T-helper 2 cell (primary cell): ENCODE measurements at places on chromosomes 16 and 17.

DNA sequence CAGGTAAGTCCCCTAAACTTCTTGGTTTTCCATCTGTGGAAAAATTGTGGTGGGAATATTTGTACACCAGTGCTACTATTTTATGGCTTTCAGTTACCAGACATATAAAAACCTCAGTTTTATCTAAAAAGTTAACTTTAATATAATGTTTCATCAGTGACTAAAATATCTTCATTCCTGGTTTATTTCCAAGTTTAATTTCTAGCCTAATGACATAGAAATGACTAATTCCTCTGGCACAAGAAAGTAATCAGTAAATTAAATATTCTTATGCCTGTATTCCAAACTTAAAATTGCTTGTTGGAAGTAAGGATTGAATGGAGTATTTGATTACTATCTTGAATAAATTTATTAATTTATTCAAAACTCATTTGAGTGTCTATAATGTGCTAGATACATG is 757.0 kb downstream of the CDH11 start:
- DNase-seq: no peak

- peak; percentile 62 for DNase-seq
Observed at GRCh38 chr16:84277244-84277823, 17.3 kb upstream of the WFDC1 start.

DNA sequence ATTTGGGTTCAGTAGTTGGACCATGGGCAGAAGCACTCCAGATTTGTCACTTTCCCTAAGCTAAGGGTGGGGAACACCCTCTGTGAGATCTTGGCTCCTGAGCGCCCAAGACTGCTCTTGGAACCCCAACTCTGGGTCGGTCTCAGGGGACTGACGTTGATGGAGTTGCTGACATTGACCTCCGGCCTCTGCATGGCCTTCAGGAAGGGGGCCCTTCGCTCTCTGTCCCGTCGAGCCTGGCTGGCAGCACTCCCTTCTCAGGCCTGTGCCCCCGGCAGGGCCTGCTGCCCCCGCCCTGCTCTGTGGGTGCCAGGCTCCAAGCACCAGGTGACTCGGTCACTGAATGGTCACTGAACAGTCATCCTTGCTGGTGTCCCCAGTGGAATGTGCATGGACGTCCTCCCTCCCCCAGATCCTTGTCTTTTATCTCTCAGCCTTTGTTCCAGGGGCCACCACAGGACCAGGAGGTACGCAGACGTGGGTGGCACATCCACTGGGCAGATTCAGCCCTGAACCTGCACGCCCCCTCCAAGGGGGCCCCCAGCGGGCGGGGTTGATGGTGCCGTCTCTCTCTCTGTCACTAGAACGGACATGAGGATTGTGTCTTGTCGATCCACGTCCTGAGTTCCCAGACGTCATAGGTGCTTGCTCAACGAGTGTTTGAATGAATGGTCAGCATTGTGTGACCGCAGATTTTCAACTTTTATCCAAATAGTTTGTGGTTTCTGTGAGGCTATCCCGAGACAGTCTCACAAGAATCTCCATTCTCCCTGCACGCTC is 314.5 kb downstream of the SEC14L1 start:
- peak; percentile 52 for DNase-seq

- DNase-seq: no peak
Observed at GRCh38 chr17:10031606-10032005, 126.5 kb upstream of the RCVRN start.

DNA sequence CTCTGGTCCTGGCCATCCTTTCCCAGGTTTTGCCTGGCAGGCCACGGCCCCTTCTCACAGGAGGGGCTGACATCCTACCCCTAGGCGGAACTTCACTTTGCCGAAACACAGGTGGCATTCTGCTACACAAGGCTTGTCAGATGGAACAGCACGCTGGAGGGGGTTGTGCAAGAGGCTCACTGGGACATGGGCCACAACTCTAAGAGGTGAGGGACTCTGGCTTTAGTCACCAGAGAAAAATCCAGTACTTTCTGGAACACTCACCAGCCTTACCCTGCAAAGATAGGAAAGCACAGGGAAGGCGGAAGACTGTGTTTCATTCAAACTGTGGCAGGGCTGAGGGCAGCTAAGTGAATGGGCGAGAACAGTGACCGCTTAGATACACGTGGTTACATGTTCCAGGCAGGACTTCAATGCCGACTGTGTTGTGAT is 18.3 kb downstream of the CDC42EP4 start:
- no peak for DNase-seq

GRCh38 chr17:1909985-1910384 is 80.2 kb downstream of the RPA1 start:
- DNase-seq: no peak

- DNase-seq: no peak
Observed at GRCh38 chr16:55811811-55812210, 21.1 kb downstream of the CES1 start.

DNA sequence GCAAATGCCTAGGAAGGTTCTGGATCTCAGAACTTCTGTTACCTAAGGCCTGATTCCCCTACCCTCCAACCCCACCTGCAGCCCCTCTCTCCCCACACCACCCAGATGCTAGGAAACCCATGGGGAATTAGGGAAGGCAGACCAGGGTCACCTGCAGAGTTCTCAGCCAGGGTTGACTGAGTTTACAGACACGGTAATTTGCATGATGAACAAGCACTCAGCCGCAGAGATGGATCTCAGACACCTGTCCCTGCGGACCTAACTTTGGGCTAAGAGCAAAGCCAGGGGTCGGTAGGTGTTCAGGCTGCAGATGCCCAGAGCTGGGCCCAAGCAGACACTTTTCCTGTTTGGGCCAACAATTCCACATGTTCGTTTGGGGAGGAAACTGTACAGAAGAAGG is 2.9 kb downstream of the ABI3 start:
- no peak for DNase-seq

- no peak for DNase-seq
Observed at GRCh38 chr17:21089145-21089544, 37.6 kb upstream of the DHRS7B start.

- no peak for DNase-seq
Observed at GRCh38 chr16:27470567-27471431, 68.8 kb downstream of the IL21R start.

- DNase-seq: no peak
Observed at GRCh38 chr16:74558873-74559272, 48.0 kb downstream of the GLG1 start.

DNA sequence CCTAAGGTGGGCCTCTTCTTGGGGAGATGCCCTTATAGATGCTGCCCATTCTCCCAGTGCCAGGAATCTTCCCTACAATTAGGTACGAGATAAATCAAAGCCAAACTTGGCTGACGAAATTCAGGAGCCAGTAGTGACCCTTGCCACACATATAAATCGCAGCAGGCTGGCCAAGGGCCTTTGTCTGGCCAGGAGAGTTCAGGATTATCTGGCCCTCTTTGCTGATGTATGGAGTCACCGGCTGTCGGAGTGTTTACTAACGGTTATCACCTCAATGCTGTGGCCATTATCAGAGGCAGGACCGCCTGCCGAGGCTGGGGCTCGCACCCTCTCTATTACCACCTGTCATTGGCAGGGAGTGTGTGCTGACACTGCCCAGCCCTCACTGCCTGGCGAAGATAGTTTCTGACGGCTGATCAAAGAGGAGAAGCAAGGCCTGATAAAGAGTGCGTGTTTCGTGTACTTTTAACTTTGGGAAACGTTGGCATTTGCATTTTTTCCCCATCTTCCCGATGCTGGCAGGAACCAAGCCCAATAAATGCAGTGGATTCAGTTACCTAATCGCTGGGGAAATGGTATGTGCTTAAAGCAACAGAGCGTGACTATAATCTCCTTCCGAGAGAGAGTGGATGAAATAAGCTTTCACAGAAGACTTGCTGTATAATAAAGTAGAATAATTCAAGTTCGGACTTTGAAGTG is 32.8 kb upstream of the TBX2 start:
- no peak for DNase-seq

GRCh38 chr16:27374804-27375425 is 27.1 kb upstream of the IL21R start:
- DNase-seq: peak; percentile 59

DNA sequence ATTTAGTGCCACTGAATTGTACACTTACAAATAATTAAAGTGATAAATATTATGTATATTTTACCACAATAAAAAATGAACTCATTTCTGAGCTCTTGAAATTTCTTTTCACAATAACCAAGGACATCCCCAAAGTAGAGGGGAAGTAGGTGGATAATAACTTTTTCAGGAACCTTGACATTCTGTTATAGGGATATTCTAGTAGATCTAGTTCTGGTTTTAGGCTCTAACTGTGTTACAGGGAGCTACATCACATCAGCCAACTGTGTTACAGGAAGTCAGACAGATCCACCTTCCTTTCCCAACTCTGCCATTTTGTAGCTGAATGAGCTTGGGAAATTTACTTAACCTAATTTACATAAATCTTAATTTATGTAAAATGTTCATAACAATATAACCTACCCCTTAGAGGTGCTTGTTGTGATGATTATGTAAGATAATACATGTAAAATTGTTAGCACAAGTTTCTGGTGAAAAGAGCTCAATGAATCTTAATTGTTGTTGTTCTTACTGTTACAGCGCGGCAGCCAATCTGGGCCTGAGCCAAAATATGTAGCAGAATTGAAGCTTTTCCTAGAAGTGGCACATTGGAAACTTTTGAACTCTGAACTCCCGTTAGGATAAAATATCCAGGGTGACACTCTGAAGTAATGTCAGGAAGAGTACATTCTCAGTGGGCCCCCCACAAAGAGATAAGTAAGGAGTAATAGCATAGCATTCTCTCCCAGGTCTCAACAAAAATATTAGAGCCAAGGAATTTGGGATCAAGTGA is 169.8 kb downstream of the AATF start:
- no peak for DNase-seq

- DNase-seq: no peak
Observed at GRCh38 chr17:34236281-34236892, 18.7 kb upstream of the CCL2 start.

GRCh38 chr16:87016046-87017035 is 300.9 kb downstream of the C16orf95 start:
- no peak for DNase-seq
